ENCODE measurements at places on chromosomes 3 and 15.

DNA sequence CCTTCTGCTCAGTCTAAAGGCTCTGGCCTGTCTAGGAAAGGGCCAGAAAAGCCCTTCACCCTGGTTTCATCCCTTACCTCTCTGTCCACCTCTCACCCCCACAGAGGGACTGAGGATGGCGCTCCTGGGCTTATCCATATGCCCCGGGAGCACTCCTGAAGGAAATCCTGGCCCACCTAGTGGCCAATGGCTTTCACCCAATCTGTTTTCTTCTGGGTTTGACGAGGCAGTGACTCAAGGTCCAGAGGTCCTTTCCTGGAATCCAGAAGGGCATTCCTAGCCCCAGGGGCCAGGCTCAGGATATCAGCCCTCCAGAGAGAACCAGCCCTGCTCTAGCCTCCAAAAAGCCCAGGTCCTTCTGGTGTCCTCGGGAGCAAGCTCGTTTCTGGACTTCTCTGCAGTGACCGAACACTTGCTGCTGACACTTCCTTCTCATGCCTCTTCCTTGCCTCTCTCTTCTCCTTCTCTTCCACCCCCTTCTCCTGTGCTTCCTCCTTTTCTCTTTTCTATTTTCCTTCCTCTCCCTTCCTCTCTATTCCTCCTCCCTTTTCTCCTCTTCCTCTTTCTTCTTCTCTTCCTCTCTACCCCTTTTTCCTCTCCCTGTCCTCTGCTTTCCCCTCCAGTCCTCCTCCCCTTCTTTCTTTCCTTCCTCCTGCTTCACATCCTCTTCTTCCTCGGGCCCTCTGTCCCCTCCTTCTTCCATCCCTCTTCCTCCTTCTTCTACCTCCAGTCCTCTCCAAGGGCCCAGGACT is 59.6 kb downstream of the RHCG start:
- DNase-seq = no peak

- DNase-seq = no peak
These were observed 84.1 kb downstream of the AAGAB start for GRCh38 chr15:67170143-67170925.

- no peak for DNase-seq
These were observed 31.3 kb downstream of the TLE3 start for GRCh38 chr15:70066447-70066846.

- no peak for DNase-seq
These were observed 91.0 kb downstream of the IGSF11 start for GRCh38 chr3:118943597-118943996.

DNA sequence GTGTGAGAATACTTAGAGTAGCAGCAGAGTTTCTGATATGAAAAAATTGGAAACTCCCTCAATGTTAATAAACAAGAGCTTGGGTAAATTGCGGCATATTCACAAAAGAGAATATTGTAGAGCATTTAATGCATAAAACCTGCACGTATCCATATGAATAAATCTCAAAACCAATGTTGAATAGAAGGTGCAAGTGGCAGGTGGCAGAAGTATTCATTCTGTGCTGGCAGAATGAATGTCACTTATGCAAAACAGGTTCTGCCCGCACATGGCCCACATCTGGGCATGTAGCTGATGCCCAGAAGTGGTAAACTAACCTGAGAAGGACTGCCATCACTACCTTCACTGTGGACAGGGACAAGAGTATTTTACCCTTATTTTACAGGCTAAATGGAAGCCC is 14.1 kb upstream of the PRSS50 start:
- no peak for DNase-seq

GRCh38 chr15:68304589-68305337 is 27.2 kb downstream of the FEM1B start:
- DNase-seq = no peak

DNA sequence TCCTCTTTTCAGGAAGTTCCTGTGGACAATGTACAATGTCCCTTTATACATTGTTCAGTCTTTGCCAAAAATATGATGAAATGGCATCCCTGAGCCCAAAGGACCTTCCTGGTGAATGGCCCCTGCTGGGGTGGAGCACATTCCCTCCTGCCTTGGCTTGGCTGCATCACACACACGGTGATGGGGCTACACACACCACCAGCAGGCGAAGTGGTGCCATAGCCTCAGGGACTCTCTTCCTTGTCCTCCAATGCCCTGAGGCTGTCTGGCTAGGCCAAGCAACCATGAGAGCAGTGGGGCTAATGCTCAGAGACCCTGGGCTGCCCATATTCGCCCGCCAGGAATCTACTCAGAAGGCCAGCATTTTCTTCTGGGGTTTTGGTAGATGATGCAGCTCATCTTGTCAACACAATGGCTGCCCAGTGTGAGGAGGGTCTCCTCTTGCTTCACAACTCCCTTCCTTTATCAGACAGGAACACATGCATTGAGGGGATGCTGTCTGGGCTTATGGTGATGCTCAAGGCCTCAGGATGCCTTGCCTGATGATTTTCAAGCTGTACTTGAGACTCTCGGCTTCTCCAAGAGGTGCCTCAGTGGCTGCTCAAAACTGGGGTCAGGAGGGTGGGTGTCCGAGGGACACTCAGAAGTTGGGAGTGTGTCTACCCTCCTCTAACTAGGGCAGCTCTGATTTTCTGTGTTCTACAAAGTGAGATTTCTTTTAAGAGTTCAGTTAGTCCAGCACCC is 40.9 kb upstream of the EPHB1 start:
- no peak for DNase-seq

DNA sequence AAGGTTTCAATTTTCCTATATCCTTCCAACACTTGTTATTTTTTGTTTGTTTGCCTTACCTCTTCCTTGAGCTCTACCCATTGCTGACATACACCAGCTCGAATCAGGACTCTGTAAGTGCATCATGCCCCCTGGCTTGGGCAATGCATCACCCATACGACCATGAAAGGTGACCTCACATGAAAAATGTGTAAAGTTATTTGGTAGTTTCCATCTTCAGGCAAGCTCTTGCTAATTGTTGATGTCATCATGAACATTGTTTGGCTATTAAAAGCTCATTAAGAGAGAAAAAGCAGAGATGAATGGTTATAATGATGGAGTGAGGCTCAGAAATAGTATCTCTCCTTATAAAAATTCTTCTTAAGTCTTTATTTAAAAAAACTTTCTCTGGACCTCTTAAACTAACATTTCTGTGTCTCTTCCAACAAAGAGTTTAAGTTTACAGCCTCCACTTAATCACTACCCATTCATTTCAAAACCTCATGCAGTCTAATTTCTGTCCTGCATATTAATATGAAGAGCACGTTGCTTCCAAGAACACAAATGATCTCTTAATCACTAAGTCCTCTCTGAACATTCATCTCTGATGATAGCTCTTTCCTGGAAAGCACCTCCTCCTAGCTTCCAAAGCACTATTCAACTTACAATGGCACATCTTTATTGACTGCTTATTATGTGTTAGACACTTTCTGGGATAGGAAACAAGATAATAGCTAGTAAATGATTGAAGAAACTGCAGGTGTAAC is 236.3 kb downstream of the NFKBIZ start:
- no peak for DNase-seq

- DNase-seq = no peak
These were observed 162.8 kb upstream of the ZNF385D start for GRCh38 chr3:21913791-21914190.

- no peak for DNase-seq
These were observed 149.6 kb downstream of the AGBL1 start for GRCh38 chr15:86229306-86229705.

GRCh38 chr3:193776626-193777358 is 183.8 kb downstream of the OPA1 start:
- DNase-seq = no peak

GRCh38 chr3:58084166-58084565 is 75.9 kb downstream of the FLNB start:
- no peak for DNase-seq

DNA sequence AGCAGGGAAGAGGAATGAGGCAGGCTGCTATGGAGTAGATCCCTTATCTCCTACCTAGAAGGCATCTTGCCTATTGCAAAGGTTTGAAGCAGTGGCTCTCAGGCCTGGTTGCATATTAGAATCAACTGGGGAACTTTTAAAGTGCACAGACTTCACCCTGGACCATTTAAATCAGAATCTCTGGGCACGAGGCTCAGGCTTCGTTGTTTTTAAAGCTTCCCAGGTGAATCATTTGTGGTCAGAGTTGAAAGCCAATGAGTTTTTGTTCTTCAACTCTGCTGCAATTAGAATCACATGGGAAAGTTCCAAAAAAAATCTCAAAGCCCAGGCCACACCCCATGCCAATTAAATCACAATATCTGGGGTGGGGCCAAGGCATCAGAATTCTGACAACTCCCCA is 773.1 kb downstream of the AGBL1 start:
- no peak for DNase-seq

DNA sequence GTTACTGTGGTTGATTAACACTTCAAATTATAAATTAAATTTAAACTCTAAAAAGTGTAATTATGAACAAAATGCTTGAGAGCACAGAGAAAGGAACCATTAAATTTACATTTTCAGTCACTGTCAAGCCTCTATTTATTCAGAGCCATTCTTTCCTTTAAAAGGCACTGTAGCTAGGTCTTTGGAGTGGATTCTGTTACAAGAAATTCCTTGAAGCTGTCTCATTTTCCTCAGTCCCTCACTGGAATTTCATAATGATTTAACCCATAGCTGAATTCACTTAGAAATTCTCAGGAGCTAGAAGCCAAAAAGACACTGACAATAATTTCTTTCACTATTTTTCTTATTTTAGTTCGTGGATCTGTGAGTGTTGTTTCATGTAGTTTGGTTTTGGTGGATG is 81.2 kb upstream of the TCF12 start:
- no peak for DNase-seq

DNA sequence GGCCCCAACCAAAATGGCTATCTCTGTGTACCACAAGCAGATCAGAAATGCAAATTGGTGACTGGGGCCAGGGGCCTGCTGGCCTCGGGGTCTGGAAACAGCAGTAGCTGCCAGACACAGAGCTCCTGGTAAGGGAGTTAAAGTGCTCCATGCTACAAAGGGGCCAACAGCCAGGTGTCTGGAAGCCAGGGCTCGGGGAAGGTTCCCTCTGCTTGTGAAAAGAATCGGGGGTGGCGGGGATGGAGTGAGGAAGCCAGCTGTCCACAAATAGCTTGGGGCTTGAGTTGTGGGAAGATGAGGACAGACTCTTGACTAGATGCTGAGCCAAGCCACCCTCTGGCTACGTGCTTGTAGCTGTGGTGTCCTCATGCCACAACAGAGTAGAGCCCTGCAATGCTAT is 39.3 kb downstream of the CHRD start:
- no peak for DNase-seq

GRCh38 chr3:147210676-147211075 is 195.7 kb downstream of the ZIC4 start:
- no peak for DNase-seq

GRCh38 chr3:150589759-150590158 is 13.4 kb upstream of the SELENOT start:
- no peak for DNase-seq

DNA sequence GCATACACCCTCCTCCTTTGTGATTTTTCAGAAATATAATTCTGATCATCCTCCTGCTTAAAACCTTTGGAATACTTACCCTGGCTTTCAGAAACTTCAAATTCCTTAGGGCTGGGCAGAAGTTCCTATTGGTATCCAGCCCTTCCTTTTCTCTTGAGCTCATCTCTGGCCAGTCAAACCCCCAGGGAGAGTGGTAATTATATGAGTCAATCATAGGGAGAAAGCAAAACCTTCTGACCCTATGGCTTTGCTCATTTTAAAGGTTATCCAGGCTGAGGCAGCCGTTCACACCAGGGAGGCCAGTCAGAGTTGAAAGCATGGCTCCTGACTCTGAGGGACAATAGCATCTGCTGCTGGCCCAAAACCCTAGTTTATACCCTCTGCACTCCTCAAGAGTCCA is 23.9 kb upstream of the CTNNB1 start:
- no peak for DNase-seq

DNA sequence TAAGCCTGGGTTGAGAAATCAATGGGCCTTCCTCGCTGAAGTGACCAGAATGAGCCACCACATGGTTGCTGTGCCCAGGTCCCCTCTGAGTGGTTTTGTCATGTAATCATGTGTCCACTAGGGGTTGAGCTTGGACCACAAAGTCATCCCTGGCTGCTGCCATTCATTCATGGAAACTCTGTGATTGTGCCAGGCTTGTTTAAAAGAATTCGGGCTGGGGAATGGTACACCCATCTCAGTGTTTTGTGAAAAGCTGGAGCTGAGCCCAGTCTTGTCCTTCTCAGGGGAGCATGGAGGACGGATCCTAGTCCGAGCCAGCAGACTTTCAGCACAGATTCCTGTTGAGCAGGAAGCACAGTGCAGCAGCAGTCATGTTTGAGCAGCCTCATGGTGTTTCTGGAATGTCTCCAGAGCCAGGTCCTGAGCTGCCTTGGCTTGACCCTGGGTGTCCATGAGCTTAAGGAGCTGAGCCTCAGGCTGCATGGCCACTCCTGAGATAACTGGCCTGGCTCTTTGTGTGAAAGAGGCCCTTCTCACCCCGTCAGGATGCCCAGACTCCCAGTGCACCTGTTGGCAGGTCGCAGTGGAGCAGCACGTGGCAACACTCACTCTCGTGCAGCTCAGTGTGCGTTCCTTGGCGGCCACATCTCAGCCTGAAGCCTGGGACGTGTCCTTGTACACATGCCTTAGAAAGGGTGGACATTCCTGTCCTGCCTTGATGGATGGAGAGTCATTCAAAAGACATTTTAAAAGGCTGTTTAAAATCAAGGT is 260.3 kb upstream of the TPM1 start:
- DNase-seq = no peak

DNA sequence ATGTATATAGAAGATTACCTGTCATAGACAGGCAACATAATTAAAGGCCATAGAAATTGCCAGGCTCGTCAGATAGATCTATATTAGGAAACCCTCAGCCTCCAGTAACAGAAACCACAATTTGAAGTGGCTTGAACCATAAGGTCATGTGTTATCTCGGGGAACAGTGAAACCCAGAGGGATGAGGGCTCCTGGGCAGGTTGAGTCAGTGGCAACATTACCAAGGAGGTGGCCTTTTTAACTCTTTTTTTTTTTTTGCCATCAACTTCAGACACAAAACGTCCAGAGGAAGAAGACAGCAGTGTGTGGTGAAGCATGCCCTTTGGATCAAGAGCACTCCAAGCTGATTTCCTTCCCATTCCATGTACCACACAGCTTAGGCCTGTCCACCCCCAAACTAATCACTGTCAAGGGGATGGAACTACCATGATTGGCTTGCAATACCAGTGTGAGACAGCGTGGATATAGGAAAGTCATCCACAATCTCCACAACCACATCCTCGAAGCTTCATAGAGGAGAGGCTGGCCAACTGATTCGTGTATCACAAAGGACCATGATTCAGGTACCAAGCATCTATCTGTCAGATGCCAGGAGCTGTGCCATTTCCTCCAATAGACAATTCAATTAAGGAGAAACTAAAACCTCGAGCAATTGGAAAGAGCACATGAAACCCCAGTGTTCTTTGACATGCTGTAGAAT is 999 bp upstream of the KIF7 start:
- DNase-seq = no peak

DNA sequence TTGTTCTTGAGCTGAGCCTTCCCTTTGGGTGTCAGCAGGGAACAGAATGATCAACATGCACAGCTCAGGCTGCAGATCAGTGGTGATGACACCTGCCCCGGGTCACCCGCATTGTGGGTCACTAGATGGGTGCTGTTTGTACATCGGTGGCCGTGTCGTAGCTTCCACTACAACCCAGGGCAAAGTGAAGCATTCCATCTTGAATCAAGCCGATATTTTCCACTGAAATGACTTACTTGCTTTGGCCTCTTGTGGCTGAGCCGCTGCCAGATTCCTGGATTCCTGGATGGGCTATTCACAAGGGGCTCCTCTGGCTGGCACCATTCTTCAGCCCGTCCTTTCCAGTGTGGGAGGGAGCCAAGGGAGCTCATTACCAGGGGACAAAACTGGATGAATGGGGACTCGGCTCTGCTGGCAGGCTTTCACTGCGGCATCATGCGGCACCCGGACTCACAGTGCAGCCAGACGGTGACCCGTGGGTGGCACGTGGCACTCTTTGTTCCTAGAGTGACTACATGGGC is 65.6 kb downstream of the SLCO3A1 start:
- no peak for DNase-seq

Data from stimulated activated CD4-positive, alpha-beta T cell treated with anti-CD3 and anti-CD28 coated beads, Interleukin-2, amount 100 ng/mL, for 24 hours (primary cell).